ENCODE measurements at places on chromosomes 7 and 10.

- no peak for DNase-seq
Measured at GRCh38 chr7:141444961-141445360, 106.2 kb upstream of the AGK start.

- DNase-seq: no peak
Measured at GRCh38 chr10:11095374-11095801, 77.7 kb downstream of the CELF2 start.

- no peak for DNase-seq
Measured at GRCh38 chr7:96952974-96953391, 52.4 kb upstream of the DLX6 start.

DNA sequence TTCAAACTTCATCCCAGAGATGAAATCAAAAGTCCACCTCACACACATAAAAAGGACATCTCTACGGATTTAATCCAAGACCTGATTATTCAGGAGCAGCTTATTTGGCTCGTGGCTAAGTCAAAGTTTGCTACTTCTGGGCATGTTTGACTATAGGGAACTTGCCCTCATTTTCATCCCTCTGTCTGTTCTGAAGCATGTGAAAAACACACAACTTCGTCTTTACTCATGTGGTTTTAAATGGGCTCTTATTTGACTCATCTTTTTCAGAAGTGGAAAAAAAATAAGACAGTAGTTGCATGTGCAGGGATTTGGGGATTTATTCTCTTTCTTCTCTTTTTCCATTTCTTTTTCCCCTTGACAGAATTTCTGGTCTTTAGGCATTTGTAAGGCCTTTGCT, 295.9 kb downstream of the TFEC start:
- DNase-seq: no peak

GRCh38 chr7:120996333-120996987, 7.9 kb downstream of the CPED1 start:
- peak; percentile 58 for DNase-seq

GRCh38 chr10:91472911-91473310, 62.8 kb downstream of the HECTD2 start:
- DNase-seq: no peak

GRCh38 chr7:71345117-71345884, 213.4 kb downstream of the GALNT17 start:
- no peak for DNase-seq

GRCh38 chr7:50262916-50263690, 41.4 kb upstream of the IKZF1 start:
- peak; percentile 60 for DNase-seq

DNA sequence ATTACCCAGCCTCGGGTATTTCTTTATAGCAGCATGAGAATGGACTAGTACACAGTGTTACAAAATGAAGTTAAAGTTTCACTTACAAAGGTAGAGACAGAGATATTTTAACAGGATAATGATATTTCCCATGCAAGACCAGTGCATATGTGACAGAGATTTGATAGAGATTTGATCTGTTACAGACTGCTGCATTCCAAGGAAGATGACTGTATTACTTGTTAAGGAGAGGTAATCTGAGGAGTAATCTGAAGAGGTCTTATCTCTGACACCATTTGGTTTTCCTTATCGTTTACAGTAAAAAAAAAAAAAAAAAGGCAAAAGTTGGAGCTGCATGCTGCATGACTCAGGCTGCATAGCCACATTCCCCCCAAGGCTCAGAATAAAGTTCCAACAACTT, 289.6 kb downstream of the POM121L12 start:
- DNase-seq: no peak

DNA sequence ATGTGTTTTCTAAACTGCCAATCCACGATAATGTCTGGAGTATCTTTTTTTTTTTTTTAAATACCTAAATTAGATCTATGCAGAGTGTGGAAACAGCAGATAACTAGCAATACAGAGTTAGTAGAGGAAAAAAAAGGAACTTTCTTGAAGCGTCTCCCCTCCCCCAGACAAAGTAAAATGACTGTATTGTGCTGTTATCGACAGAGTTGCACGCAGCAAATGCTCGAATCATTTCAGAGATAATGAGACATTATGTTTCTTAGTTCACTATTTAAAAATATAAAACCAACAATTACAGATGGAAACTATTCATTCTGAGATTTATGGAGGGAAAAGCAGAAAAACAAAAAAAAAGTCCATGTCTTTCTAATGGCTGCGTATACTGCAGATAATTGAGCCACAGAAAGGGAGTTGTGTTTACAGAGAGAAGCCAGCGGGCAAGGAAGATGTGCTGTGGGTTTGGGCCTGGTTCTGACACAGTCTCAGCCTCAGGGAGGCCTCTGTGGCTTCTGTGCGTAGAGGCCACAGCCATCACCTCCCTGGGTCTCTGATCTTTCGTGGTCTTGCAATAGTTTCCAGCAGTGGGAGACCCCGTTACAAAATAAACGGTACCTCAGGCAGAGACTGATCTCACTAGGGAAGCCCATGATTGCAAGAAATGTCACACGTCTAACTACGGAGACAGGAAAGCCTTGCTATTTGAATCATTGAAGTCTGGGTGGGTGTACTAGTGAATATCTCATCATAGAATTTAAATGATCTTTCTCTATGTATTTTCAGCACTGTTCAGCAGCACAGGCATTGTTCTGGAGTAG, 19.1 kb upstream of the KLF6 start:
- peak; percentile 65 for DNase-seq
